Uterus (tissue), 4 donors: ENCODE measurements at places on chromosomes 4 and X. TPM values are rescaled to one million over a fixed set of nuclear protein-coding genes. Genes with fewer than 3 reads are reported as not detected.

The SYP gene
- total RNA-seq = 2.0 TPM

The NEUROG2 gene
- total RNA-seq = not detected

The PHEX gene
- total RNA-seq = 4.3 TPM

- H3K4me1 ChIP-seq = no peaks in the 10 kb centered on the region
- no peaks in the 10 kb centered on the region for H3K27me3 ChIP-seq
- DNase-seq = no peak
- no peaks in the 10 kb centered on the region for H3K36me3 ChIP-seq
- no peak overlapping the region for H3K27ac ChIP-seq
Observed at GRCh38 chrX:48938721-48939425, 18.5 kb downstream of the OTUD5 start.

- no peak overlapping the region for H3K4me3 ChIP-seq
- DNase-seq = no peak
- H3K4me1 ChIP-seq = no peaks in the 10 kb centered on the region
- no peak overlapping the region for H3K27ac ChIP-seq
Observed at GRCh38 chr4:124083711-124084110, 628.8 kb downstream of the ANKRD50 start.

DNA sequence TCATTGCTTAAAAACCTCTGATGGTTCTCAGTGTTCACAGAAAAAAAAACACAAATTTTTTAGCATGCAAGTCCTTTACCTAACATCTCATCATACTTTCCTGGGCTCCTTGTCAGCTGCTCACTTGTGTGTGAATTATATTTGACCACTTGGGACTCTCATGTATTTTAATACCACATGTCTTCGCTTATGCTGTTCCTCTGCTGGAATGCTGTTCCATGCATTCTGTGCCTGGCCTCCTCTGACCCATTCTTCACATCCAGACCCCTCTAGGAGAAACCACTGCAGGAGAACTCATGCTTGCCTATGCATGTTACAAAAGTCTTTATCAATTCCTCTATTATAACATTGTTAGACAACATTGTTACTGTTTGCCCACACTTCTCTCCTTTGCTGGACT, 157.6 kb downstream of the PDGFRA start:
- no peak for DNase-seq
- no peak overlapping the region for H3K27ac ChIP-seq
- no peak overlapping the region for H3K4me3 ChIP-seq
- H3K36me3 ChIP-seq = no peaks in the 10 kb centered on the region
- no peaks in the 10 kb centered on the region for H3K27me3 ChIP-seq
- no peaks in the 10 kb centered on the region for H3K4me1 ChIP-seq

GRCh38 chrX:10974920-10975319, 136.2 kb upstream of the HCCS start:
- H3K27ac ChIP-seq = no peak overlapping the region
- H3K36me3 ChIP-seq = no peaks in the 10 kb centered on the region
- H3K4me3 ChIP-seq = no peak overlapping the region
- no peak for DNase-seq
- H3K27me3 ChIP-seq = no peaks in the 10 kb centered on the region
- no peaks in the 10 kb centered on the region for H3K4me1 ChIP-seq

DNA sequence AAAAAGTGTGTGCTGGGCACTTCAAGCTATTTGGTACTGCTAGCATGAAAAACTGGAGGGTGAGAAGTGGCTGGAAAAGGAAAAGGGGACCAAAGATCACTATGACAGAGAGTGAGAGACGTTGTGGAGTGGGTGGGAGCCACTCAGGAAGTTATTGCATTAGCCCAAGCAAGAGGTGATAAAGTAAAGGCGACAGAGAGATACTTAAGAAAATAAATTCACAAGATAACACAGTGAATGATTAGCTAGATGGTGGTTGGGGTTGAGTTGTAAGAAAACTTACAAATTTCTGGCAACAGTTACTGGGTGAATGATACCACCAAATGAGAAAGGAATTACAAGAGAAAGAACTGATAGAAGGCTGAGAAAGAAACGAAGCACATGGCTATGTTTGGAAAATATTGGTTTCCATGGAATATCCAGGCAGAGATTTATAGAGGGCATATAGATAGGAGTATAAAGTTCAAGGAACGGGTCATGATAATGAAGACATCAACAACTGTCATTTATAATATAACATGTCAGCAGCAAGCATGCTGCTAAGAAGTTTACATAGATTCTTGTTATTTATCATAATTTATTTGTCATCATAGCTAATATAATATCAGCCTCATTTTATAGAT, 60.7 kb downstream of the CASK start:
- no peaks in the 10 kb centered on the region for H3K4me1 ChIP-seq
- H3K27me3 ChIP-seq = no peaks in the 10 kb centered on the region
- H3K27ac ChIP-seq = no peak overlapping the region
- H3K36me3 ChIP-seq = no peaks in the 10 kb centered on the region
